Stimulated activated CD4-positive, alpha-beta T cell treated with anti-CD3 and anti-CD28 coated beads, TNF-alpha, amount 100 ng/mL, for 4 hours (primary cell): ENCODE measurements at places on chromosomes 4 and X.

GRCh38 chr4:39295784-39296183 lies 70.4 kb downstream of the RFC1 start:
- DNase-seq, result no peak

GRCh38 chr4:2925931-2926860 lies 37.0 kb downstream of the NOP14 start:
- no peak for DNase-seq

DNA sequence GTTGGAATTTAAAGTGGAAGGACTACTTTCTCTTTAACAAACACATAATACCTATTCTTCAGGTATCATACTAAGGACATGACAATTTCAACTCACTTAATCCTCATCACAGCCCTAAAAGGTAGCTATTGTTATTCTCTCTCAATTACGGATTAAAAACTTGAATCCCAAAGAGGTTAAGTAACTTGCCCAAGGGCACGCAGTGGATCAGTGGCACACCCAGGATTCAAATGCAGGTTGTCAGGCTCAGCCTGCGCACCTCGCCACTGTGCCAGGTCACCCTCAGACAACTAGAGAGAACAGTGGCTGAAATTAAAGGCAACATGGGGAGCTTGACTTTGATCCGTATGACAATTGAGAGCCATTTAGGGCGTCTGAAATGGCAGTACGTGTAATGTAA lies 67.6 kb downstream of the MFAP3L start:
- DNase-seq, result no peak

DNA sequence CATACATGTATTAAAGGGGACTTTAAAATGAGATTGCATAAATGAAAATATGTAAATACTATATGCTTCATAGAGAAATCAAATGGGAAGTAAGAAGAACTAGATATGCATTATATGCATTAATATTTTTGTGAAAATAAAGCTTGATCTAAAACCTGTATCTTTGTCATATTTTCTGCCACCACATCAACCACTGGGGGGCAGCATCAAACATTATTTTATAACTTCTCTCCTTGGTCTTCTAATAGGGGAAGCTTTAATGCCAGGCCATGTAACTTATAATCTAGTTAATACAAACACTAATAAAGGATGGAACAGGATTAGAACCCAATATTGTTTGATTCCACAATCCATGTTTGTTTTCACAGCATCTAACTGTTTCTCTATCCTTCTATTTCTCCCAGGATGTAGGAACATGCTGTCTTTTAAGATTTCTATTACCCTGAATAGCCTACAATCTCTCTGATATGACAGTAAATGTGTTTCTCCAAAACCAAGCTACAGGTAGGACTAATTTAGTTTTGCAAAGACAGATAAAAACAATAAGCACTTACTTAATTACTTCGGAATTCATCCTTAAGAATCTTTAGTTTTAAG lies 10.0 kb downstream of the QRFPR start:
- no peak for DNase-seq

GRCh38 chr4:87838890-87839591 lies 6.3 kb downstream of the MEPE start:
- DNase-seq, result no peak

DNA sequence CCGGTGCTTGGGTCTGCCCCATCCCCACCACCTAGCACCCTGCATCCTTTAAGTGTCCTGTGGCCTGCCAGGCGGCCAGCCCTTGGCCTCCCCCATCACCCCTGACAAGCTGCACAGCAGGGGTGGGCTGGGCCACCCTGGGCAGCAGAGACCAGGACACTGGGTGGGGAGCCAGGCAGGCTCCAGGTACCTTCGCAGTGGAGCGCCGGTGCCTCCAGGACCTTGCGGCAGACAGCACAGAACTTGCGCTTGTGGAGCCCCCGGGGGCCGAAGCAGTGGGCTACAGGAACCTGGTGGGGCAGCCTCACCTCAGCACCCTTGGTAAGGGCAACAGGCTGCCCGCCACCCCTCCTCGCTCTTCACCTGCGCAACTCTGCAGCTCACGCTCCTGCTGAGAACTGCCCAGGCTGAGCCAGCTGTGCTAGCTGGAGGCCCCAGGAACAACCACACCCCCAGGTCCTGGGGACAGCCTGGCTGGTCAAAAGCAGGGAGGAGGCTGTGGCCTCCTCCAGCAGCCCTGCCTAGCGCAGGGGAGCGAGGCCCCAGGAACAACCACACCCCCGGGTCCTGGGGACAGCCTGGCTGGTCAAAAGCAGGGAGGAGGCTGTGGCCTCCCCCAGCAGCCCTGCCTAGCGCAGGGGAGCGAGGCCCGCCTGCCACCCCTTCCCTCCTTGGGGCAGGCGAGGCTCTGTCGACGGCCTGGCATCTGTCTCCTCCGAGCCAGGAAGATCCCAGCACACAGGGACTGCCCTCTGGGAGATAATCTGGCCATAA lies 4.6 kb downstream of the DGKQ start:
- no peak for DNase-seq
